ENCODE measurements at places on chromosomes 5 and 9.
A peak's percentile ranks its signal among the peaks of the same experiment; 100 is the strongest.

GRCh38 chr5:180179442-180180420, 29.3 kb downstream of the RASGEF1C start:
- no peak for DNase-seq

GRCh38 chr5:18048449-18048848, 414.2 kb downstream of the TAF11L14 start:
- no peak for DNase-seq

DNA sequence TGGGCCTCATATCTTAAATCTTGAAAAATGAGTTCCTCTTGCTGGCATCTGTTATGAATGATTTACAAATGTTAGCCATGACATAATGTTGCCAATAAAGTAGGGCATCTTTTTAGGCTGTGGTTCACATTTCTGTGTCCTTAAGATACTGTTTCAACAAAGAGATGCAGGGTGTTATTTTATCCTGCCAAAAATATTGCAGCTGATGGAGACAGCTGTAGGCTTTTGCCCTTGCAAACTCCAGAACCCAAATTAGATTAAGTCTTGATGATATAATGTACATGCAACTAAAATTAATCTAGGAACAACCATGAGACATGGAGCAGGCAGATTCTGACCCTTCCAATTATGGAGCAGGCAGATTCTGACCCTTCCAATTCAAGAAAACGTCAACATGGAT, 228.2 kb upstream of the GRIN3A start:
- DNase-seq: no peak

- no peak for DNase-seq
Observed at GRCh38 chr5:64854855-64855254, 86.1 kb downstream of the CWC27 start.

GRCh38 chr5:15995341-15996052, 184.1 kb downstream of the MARCHF11 start:
- no peak for DNase-seq

- no peak for DNase-seq
Observed at GRCh38 chr5:111922344-111922743, 165.3 kb upstream of the NREP start.

GRCh38 chr9:34744295-34745221, 34.6 kb upstream of the CCL21 start:
- DNase-seq: no peak

- no peak for DNase-seq
Observed at GRCh38 chr5:134188092-134188491, 11.3 kb upstream of the SKP1 start.

GRCh38 chr9:38141746-38142591, 72.9 kb upstream of the SHB start:
- DNase-seq: no peak

DNA sequence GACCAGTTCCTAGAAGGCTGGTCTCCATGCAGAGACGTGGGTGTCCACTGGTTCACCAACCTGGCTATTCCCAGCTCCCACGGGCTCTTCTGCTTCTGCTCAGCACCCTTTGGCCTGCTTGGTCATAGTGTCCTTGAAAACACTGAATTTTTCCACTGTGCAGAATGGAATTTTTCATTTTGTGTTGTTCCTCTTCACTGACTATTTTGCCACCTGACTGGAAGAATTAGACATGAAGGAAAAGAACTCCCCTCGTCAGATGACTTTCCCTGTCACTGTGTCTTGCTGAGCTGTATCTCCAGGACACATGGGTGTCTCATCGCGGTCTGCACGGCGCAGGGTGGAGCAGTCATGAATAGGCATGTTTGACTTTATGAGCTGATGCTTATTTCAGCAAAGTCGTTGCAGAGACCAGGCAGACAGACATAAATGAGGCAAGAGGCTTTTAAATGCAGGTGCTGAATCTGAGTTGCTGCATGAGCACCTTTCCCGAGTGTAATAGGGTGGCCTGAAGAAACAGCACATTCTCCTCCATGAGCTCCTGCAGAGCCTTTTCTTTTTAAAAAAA, 50.2 kb upstream of the SEMA4D start:
- no peak for DNase-seq

GRCh38 chr9:89603767-89604665, 796 bp upstream of the GADD45G start:
- DNase-seq: peak; percentile 89

All from activated CD4-positive, alpha-beta T cell treated with anti-CD3 and anti-CD28 coated beads, Interleukin-2, amount 10 ng/mL, durations not matched to agents 24 days and 14 days (primary cell).